ENCODE measurements at places on chromosomes 11 and 22.

DNA sequence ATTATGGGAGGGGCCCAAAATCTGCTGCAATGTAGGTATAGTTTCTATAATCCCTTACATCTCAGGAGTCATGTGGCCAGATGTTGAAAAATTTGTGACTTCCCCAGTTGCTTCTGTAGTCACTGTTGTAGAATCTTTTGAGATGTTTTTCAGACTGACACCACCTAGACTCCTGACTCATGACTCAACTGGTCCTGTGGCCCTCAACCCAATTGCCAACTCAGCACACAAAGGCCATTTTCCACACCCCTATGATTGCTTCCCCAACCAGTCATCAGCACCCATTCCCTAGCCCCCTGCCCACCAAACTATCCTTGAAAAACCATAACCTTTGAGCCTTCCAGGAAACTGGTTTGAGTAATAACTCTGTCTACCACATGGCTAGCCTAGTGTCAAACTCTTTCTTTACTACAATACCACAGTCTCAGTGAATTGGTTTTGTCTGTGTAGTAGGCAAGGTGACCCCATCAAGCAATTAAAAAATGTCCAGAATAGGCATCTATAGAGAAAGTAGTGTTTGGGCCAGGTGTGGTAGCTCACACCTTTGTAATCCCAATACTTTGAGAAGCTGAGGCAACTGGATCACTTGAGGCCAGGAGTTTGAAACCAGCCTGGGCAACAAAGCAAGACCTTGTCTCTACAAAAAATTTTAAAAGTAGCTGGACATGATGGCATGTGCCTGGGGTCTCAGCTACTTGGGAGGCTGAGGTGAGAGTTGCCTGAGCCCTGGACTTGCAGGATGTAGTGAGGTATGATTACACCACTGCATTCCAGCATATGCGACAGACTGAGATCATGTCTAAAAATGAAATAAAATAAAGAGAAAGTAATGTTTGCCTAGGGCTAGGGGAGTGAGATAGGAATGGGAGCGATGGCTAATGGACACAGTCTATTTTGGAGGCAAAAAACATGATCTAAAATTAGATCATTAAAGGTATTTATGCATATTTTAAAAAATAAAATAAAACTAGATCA is 24.1 kb upstream of the FEZ1 start:
- H3K36me3 ChIP-seq = no peaks in the 10 kb centered on the region
- DNase-seq = no peak
- H3K27ac ChIP-seq = no peak overlapping the region
- H3K4me1 ChIP-seq = no peaks in the 10 kb centered on the region
- no peak overlapping the region for H3K4me3 ChIP-seq

- no peaks in the 10 kb centered on the region for H3K27me3 ChIP-seq
- H3K4me3 ChIP-seq = no peak overlapping the region
- peaks cover 3% of the 10 kb centered on the region for H3K4me1 ChIP-seq
- no peak overlapping the region for H3K27ac ChIP-seq
- DNase-seq = no peak
These were observed 44.9 kb upstream of the ETS1 start for GRCh38 chr11:128632141-128632791.

GRCh38 chr11:62555464-62556107 is 9.0 kb upstream of the AHNAK start:
- peak overlapping the region; percentile 36 for H3K27ac ChIP-seq
- peaks cover 20% of the 10 kb centered on the region for H3K36me3 ChIP-seq
- peaks cover 68% of the 10 kb centered on the region for H3K4me1 ChIP-seq
- no peaks in the 10 kb centered on the region for H3K27me3 ChIP-seq
- no peak overlapping the region for H3K4me3 ChIP-seq

GRCh38 chr11:4466131-4466870 is 16.1 kb upstream of the OR52K1 start:
- no peaks in the 10 kb centered on the region for H3K4me1 ChIP-seq
- no peaks in the 10 kb centered on the region for H3K36me3 ChIP-seq
- no peaks in the 10 kb centered on the region for H3K27me3 ChIP-seq
- DNase-seq = no peak

GRCh38 chr11:15471048-15471894 is 356.5 kb downstream of the INSC start:
- no peak overlapping the region for H3K4me3 ChIP-seq
- H3K27ac ChIP-seq = no peak overlapping the region
- H3K4me1 ChIP-seq = no peaks in the 10 kb centered on the region

DNA sequence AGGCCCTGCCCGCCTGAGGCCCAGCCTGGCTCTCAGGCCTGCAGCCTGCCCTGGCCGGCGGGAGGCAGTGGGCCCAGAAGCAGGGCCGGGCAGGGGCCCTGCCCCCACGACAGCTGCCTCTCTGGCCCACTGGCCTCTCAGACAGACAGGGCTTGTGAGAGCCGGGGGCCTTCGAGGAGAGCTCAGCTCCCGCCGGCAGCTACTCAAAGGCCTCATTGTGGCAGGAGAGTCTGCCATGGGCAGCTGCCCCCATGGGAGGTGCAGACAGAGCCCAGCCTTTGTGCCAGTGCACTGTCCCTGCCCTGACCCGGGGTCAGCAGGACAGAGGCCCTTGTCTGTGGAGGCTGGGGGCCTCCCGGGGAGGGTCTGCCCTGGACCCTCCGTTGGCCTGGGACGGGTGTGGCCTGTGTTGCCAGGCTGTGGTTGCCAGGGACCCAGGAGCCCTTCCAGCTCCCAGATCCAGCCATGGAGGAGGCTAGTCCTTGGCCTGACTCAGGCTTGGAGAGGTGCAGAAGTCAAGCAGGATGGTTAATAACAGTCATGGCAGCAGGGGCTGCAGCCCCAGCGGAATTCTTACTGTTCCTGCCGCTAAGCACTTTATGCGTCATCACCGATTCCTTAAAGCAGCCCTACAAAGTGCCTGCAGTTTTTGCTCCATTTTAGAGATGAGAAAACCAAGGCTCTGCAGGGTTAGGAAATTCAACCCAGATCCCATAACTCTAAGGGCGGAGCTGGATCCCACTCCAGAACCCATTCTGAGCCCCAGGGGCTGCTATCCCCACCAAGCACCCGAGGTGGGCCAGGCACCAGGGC is 12.5 kb downstream of the FLRT1 start:
- no peaks in the 10 kb centered on the region for H3K4me1 ChIP-seq
- DNase-seq = no peak
